ENCODE measurements at places on chromosomes 2 and 18.

GRCh38 chr2:176038694-176039093 lies 36.6 kb upstream of the LNPK start:
- DNase-seq = no peak

DNA sequence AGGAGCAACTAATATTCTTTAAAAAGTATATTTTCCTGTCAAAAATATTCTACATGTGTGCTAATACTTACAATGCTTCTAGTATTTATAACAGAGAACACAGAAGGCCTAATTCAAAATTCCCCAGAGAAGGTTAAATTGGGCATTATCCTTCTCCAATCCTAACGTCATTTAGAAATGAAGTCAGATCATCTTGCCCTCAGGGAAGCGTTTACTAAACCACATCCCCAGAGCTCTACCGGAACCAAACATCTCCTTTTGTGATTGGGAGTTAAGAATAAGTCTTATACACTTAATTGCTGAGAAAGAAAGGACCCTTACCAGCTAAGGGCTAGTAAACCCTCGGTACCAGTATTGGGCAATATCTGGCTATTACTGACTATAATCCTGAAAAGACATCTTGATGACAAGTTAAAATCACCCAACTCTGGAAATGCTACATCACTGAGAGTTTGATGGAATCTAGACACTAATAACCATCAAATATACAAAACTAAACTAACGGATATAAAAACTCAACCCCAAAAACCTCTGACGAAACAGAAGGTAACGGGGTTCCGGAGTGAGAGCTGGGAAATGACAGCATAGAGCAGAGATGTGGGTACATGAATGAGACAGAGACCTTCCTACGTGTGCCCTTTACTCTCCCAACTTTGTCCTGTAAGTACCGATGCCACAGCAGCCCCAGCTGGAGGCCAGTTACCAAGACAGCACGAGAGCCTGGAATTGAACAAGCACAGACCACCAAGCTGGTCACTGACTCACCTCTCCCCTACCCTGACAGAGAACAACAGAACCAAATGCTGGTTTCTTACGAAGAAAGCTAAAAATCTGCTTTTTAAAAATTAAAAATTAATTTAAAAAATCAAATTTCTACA lies 35.0 kb downstream of the WDSUB1 start:
- DNase-seq = no peak

DNA sequence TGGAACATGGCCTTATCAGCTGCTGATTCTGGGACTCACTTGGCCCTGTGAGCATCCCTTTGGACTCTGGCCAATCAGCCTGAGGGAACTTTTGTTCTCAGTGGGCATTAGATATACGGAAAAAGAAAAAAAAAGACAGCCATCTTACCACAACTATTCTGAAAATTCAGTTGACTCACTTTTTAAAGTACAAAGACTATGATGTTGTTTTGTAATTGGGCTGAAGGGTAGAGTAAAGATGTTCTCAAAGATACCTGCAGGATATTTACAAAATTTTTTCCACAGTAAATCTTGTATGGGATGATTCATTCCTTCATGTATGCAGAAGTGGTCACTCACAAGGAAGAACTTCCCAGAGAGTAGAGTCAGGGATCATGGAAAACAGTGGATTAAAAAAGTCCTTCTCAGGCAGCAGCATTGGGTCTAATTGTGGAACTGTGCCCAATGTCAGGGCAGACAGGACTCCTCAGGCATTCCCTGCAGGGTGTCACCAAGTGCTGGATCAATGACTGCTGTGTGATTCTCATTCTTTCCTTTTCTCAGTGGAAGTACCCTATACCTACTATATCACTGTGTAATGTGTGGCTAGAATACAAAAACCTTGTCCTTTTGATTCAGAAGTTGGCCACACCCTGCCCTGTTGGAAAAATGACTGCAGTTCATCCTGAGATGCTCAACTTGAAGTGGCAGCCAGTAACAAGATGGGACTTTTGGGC lies 35.4 kb downstream of the SULT1C4 start:
- peak; percentile 76 for DNase-seq

DNA sequence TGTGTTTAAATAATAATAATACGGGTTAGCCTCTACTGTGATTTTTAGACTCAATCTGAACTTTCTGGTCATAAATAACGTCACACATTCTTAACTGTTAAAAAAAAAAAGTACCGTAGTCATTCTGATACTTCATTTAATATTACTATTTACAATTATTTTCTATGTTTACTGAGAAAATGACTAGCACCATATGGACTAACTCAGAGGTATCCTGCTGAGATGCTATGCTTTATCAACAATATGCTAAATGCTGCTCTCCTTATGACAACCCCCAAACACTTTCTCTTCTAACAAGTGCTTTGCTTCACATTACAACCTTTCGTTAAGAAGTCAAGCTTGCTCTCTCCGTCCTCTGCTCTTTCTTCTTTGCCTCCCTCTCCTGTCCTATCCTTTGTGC lies 182.1 kb downstream of the AFF3 start:
- no peak for DNase-seq

DNA sequence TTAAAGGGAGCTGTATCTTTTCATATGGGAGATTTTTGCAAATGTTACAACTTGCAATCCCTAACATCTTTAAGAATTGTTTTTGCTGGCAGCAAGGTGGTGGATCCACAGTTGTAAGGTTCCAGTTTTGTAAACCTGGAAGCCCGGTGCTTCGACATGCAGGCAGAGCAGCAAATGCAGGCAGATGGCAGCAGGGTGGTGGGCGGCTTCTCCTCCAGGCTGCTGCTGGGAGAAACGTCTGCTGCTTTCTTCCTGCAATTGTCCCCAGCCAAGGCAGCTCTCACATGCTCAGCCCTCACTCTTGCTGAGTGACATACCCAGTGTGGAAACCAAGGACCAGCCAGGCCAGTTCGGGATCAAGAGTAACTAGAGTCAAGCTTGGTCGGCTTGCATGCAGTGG lies 166.0 kb downstream of the SEPTIN10 start:
- no peak for DNase-seq

DNA sequence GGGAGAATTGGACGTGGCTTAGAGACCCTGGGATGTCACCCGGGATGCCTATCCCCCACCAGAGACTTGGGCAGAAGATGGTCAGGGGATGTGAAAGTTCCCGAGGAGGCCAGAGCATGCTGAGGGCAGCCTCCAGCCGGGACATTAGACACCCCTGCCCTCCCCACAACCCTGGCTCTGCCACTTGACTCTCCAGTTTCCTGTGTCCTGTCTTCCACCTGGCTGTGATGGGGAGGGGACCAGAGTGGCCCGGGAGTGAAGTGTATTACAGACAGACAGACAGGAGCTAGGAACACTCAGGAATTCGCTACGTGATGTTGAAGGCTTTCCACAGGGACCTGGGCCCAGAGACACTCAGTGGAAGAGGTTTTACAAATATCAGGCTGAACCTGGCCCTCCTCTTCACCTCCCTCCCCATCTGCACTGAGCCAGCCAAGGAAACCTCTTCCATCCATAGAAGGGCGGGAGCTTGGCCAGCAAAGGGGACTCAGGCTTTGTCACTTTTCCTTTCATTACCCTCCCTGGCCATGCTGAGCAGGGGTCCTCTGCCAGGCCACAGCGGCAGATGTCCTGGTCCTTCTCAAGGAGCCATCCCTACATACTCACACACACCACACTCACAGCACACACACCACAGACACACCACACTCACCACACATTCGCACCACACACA lies 60.7 kb downstream of the SDC1 start:
- no peak for DNase-seq

- DNase-seq = no peak
These were observed 215.5 kb downstream of the TNS1 start for GRCh38 chr2:217787160-217787877.

DNA sequence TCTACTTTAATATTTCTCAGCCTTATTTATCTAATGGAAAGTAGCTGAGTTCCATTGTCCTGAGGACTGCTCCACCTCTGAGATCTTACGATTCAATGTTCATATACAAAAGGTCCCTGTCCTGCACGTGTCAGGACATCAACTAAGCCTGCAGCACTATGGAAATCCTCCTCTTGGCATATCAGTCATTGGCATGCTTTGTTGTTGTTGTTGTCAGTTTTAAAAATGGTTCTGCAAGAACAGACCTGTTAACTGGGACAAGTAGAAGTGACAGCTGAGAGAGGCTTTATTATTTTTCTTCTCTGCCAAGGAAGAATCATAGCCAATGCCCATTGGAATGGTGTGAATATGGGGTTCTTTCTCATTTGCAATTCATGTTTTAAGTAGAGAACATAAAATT lies 450.1 kb upstream of the PKDCC start:
- no peak for DNase-seq

GRCh38 chr2:164055623-164056022 lies 319.8 kb upstream of the FIGN start:
- no peak for DNase-seq

DNA sequence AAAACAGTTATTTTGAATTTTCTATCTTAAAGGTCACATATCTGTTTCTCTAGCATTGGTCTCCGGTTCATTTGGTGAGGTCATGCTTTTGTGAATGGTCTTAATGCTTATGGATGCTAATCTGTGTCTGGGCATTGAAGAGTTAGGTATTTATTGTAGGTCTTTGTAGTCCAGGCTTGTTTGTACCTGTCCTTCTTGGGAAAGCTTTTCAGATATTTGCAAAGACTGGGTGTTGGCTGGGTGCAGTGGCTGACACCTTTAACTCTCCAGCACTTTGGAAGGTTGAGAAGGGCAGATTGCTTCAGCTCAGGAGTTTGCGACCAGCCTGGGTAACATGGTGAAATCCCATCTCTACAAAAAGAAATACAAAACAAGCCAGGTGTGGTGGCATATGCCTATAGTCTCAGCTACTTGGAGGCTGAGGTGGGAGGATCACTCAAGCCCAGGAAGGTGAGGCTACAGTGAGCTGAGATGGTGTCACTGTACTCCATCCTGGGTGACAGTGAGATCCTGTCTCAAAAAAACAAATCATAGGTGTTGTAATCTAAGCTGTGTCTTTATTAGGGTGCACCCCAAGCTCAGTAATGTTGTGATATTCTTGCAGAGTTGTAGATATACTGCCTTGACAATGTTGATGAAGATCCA lies 82.3 kb downstream of the FAM117B start:
- no peak for DNase-seq

DNA sequence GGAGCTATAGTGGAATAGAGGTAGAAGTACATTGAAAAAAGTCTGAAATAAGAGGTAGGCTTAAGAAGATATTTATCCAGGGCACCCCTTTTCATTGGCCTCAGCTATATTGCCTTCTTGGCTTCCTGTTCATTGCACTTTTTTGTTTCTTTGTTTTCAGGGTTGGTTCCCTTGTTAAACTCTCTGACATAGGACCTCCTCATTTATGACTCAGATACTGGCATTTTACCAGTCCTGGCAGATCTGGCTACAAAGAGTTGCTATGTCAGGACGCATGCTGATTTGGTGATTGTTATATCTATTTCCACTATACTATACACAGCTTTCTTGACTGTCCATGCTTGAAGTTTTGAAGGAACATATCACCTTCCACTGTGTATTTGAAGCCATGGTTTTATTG lies 60.0 kb downstream of the GCA start:
- DNase-seq = no peak

DNA sequence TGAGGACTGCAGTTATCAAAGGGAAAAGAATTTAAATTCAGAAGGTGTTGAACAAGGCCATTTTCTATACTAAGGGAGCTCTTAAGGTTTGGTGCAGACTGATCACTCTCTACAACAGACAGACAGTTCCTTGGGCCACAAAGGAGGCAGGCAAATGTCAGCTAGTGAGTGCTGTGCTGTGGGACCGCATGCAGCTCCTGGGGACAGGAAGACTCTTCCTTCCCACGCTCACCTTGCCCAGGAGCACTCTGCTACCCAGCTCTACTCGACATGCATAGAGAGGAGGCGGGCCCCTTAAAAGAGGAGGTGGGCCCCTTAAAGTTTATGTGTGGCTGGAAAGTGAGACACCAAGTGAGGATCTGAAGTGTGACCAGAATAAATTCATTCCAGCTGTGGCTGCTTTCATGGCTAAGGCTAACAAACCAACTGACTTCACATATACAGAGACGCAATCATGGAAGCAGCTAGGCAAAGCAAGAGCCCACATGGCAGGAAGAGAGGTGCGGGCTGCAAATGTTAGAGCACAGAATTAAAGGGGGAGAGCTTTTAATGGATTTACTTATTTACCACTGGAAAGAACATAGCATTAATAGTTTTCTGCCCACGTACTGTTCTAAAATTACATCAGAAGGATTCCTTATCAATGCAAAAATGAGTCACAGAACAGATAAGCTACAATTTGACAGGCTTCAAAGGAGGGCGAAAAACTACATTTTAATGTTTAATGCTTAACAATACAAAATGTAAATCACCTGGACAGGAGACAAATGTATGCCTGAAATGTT lies 101.4 kb upstream of the RNU4ATAC start:
- DNase-seq = no peak

DNA sequence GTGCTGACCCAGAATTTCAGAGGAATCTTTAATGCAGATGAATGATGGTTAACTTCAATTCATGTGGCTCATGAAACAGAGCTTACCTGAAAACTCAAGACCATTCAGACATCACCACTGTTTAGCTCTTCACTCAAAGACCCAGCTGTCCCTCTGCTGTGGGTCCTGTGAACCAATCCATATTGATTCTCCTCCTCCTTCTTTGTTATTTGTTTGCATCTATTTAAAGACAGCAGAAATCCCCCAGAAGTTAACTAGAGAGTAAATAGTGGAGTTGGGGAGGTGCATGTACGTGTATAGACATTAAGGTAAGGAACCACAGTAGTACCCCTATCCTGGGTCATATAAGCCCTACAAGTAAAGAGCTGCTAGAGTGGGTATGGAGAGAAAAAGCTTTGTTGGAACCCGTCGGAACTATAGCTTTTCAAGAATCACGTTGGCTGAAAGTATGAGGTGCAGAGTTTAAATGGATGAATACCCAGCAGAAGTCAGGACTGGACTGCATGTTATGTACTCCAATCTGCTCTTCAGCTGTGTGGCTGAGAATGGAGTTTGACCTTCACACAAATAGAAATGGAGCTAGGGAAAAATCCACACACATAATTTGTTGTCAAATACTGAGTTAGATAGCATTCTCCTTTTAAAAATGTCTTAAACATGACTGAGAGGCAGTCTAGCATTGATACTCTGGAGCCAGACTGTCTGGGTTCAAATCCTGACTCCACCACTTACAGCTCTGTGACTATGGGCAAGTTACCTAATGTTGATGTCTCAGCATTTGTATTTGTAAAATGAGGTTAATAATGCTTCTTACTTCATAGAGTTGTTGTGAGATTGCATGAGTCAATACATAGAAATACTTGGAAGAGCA lies 81.7 kb upstream of the HK2 start:
- DNase-seq = no peak

DNA sequence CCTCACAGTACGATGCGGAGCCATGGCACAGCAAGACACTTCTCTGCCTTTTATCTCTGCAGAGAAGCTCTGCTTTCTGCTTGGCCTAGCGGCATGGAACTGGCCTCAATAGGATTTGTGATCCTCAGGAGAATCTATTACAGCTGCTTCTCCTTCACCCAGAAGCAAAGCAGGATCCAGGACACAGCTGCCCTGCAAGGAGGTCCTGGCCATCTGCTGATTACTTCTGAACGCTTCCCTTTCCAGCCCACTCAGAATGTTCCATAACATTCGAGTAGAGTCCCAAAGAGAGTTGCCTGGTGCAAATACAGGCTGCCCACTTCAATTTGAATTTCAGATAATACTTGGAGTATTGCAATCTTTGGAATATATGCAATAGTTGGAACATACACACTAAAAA lies 29.2 kb upstream of the KCNS3 start:
- no peak for DNase-seq

- no peak for DNase-seq
These were observed 31.5 kb upstream of the PTPRM start for GRCh38 chr18:7535436-7536205.

GRCh38 chr2:201774546-201774945 lies 6.2 kb downstream of the ALS2 start:
- DNase-seq = no peak
